Stimulated activated CD8-positive, alpha-beta memory T cell treated with anti-CD3 and anti-CD28 coated beads, Interleukin-15, amount 100 ng/mL, for 24 hours (primary cell): ENCODE measurements at places on chromosomes 6 and 20.

GRCh38 chr6:1285556-1285955 is 26.3 kb upstream of the FOXQ1 start:
- DNase-seq, result no peak

DNA sequence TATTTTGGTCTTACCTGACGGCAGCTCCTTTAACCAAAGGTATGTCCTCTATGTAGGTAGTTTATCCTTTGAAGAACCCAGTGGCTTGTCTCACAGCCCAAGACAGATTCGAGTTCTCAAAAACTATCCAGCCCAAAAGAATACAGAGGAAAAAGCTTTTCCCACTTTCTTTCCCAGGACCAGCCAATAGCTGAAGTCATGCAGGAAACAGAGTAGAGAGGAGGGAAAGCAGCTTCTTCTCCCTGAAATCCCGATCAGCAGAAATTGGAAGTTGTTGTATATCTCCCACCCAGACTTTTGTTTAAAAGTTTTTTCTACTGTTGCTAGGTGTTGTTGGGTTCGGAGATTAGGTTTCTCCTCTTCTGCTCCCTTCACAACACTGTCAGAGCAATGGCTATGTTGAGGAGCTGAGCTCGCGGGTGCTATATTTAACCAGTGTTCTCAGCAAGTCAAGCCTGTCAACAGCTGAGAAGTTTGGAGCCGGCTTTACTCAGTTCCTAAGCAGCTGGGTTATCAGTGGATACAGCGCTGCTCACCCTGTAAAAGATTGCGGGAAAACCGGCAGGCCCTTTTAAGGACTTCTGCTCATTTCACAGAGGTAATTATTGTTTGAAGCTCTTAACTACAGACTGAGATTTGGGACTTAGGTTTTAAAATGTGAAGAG is at the start of gene FILIP1:
Gene FILIP1, minus strand, starts transcription at position 401 of the 665 bp plus-strand sequence. CDS start 78,828 bp downstream, outside the sequence.
- DNase-seq, result no peak

GRCh38 chr6:170256641-170257040 is 34.2 kb downstream of the DLL1 start:
- DNase-seq, result no peak

GRCh38 chr6:32659856-32660595 is 6.4 kb downstream of the HLA-DQB1 start:
- DNase-seq, result no peak

- no peak for DNase-seq
These were observed 664.3 kb downstream of the TENT5A start for GRCh38 chr6:81088145-81088544.

DNA sequence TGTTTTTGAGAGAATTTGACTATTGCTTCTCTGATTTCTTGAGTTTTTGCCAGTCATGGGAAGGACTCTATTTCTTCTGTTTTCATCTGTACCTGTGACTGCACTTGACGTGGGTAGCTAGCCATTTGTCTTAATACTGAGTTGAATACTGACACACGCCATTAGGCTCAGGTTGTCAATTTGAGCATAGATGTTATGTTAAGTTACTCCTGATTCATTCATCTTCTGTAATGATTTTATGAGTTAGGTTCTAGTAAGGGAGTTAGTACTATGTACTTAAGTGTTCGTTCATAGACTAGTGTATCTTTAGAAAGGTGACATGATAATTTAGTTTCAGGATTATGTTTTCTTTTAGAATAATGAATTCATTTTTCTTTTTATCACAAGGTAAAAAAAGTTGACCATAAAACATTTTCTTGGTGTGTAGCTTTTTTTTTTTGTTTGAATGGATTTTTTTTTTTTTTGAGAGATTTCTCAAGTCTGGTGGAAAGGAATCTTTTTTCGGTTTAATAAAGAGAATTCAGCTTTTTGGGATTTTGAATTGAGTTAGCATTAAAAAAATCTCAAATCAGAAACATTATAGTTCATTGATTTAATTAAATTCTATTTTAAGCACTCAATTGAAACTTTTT is 1.7 kb downstream of the AFDN start:
- DNase-seq, result no peak

DNA sequence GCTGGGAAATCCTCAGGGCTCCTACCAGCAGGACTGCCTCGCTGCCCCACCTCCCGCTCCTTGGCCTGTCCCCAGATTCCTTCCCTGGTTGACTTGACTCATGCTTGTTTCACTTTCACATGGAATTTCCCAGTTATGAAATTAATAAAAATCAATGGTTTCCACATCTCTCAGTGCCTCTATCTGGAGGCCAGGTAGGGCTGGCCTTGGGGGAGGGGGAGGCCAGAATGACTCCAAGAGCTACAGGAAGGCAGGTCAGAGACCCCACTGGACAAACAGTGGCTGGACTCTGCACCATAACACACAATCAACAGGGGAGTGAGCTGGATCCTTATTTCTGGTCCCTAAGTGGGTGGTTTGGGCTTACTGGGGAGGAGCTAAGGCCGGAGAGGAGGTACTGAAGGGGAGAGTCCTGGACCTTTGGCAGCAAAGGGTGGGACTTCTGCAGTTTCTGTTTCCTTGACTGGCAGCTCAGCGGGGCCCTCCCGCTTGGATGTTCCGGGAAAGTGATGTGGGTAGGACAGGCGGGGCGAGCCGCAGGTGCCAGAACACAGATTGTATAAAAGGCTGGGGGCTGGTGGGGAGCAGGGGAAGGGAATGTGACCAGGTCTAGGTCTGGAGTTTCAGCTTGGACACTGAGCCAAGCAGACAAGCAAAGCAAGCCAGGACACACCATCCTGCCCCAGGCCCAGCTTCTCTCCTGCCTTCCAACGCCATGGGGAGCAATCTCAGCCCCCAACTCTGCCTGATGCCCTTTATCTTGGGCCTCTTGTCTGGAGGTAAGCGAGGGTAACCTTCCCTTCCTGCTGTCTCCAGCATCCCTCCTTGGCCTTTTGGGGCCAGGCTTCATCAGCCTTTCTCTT is at the start of gene CFB:
Gene CFB, plus strand, starts transcription at position 589 of the 863 bp plus-strand sequence. Its CDS starts 127 bp downstream, at position 716.
- no peak for DNase-seq

GRCh38 chr20:46945465-46945864 is 50.8 kb downstream of the EYA2 start:
- DNase-seq, result no peak

DNA sequence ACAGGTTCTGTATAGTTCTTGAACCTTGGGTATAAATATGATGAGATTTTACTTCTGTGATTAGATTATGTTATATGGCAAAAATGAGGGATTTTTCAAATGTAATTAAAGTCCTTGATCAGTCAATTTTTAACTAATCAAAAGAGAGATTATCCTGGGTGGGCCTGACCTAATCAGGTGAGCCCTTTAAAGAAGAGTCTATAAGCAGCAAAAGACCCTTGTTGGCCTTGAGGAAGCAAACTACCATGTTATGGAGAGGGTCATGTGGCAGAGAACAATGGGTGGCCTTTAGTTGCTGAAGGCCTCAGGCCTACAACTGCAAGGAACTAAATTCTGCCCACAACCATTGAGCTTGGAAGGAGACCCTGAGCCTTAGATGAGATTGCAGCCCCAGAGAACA is 102.5 kb upstream of the RIPOR2 start:
- no peak for DNase-seq

DNA sequence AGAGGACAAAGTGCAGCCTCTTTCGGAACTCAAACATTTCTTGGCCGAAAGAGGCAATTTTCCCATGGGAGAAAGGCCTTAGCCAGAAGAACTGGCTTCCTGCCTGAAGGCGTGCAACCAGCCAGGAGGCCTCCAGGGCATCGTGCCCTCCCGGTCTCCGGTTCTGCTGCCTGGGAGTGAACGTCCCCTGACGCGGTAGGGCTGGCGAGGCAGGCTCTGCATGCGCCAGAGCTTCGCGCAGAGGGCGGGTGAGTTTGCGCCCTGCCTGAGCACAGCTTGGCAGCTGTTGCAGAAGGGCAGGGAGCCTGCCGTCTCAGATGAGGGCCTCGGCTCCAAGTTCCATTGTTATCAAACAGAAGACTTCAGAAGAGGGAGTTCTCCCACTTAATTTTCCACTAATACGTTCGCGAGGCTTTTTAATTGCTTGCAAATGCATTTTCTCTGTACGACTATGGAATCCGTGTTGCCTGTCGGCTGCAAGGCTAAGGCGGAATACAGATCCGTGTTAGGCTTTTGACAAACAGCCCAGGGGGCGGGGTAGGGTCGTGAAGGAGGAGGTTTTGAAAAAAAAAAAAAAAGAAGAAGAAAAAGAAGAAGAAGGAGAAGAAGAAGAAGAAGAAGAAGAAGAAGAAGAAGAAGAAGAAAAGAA is 5.5 kb upstream of the TFAP2D start:
- DNase-seq, result no peak

DNA sequence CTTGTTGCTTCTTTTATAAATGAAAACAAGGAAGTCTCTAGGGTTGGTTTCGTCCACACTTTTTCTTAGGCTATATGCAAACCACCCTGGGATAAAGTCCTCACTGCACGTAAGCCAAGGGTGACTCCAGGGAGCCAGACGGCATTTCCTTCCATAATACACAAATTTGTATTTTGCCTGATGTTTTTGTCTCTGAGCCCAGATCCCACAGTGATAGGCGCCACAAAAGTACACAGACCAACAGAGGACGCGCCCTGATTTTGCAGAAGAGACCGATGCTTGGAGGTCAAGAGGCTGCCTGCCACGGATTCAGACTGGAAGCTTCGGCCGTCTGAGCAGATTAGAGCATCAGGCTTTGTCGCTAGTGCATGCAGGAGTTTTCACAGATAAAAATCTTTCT is 22.8 kb downstream of the FOXQ1 start:
- DNase-seq, result no peak
